Calu3 (cell line): ENCODE measurements at places on chromosomes 4 and X. TPM values are rescaled to one million over a fixed set of nuclear protein-coding genes. Genes with fewer than 3 reads are reported as not detected.

- no peak overlapping the region for H3K4me3 ChIP-seq
- DNase-seq: no peak
- no peak overlapping the region for H3K27ac ChIP-seq
Observed at GRCh38 chr4:168993714-168994510, 16.1 kb downstream of the CBR4 start.

DNA sequence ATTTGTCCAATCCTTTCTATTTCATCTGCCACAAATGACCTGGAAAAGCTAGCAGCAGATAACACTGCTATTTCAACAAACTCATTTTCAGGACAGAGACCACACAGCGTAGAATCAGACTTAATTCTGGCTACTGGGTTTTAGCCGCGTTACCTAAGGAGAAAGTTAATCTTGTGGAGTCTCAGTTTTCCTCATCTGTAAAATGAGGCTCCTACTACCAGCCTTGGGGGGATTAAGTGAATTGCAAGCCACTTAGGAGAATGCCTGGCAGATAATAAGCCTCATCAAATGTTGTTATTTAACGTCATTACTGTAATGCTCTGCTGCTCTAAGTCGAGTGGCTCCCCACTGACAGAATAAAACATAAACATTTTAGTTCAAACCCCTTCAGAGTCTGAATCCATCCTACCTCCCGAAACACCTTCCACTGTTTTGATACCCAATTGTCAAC is 1.4 kb downstream of the CCNI start:
- DNase-seq: no peak
- H3K27me3 ChIP-seq: no peaks in the 10 kb centered on the region
- H3K27ac ChIP-seq: no peak overlapping the region
- peaks cover 5% of the 10 kb centered on the region for H3K36me3 ChIP-seq

Gene VSIG4
- not detected in 2 replicates for total RNA-seq

Gene LDOC1
- not detected in 2 replicates for total RNA-seq
